ENCODE measurements at places on chromosomes 1 and 21.

- no peak for DNase-seq
These were observed 41.2 kb upstream of the CACNA1E start for GRCh38 chr1:181442181-181442525.

- no peak for DNase-seq
These were observed 51.2 kb downstream of the EXO1 start for GRCh38 chr1:241899210-241899609.

- DNase-seq = peak; percentile 17
These were observed 7.6 kb upstream of the CD1A start for GRCh38 chr1:158246650-158247049.

- DNase-seq = no peak
These were observed 1239.3 kb downstream of the MRPL39 start for GRCh38 chr21:24367936-24368335.

GRCh38 chr1:239806897-239807296, 284.8 kb upstream of the FMN2 start:
- DNase-seq = no peak

DNA sequence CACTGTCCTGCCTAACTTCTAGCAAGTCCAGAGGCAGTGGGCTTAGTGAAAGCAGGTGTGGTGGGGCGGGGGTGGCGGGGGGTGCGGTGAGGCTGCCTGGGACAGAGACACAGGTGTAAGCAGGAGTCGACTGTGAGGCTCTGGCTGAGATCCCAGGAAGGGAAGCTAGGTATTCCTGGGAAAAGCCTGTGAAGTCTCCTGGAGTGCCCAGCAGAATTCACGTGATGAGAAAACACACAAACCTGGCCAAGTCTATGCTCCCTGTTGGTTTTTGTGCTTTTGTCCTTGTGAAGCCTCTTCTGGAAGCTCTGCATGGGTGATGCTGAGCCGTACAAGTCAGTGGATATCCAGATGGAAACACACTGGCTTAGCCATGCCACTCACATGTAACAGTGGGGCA, 5.3 kb downstream of the GALNT2 start:
- no peak for DNase-seq

GRCh38 chr1:145964328-145965118, at the start of the genes ANKRD34A and POLR3GL:
ANKRD34A (minus strand) TSS chr1:145964575; CDS start chr1:145961759, 2,816 bp downstream.
POLR3GL (plus strand) TSS chr1:145964690; CDS start chr1:145974866, 10,176 bp downstream.
- peak; percentile 95 for DNase-seq

GRCh38 chr1:10057343-10057742, 24.6 kb downstream of the UBE4B start:
- DNase-seq = no peak

- DNase-seq = no peak
These were observed 18.9 kb upstream of the NID1 start for GRCh38 chr1:236083650-236084385.

- DNase-seq = peak; percentile 87
These were observed at the start of gene ELOA for GRCh38 chr1:23743287-23744152. ELOA (plus strand) TSS chr1:23743471; CDS start chr1:23743504, 33 bp downstream.

DNA sequence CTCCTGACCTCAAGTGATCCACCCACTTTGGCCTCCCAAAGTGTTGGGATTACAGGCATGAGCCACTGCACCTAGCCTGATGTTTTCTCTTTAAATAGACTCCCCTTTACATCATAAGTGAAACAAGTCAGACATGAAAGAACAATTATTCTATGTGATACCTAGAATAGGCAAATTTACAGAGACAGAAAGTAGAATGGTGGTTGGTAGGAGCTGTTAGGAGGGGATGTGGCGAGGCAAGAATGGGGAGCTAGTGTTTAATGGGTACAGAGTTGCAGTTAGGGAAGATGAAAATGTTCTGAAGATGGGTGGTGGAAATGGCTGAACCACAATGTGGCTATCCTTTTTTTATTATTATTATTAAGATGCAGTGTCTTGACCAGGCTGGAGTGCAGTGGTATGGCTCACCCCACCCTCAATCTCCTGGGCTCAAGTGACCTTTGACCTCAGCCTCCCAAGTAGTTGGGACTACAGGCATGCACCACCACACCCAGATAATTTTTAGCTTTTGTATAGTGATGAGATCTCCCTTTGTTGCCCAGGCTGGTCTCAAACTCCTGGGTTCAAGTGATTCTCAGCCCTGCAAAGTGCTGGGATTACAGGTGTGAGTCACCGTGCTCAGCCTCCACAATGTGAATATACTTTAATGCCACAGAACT, 28.4 kb downstream of the ELF3 start:
- DNase-seq = no peak

- peak; percentile 15 for DNase-seq
These were observed at the start of gene CAMK1G for GRCh38 chr1:209583408-209583807. CAMK1G (plus strand) TSS chr1:209583714; CDS start chr1:209594984, 11,270 bp downstream.

GRCh38 chr1:231949277-231950091, 322.9 kb downstream of the DISC1 start:
- DNase-seq = peak; percentile 43

- DNase-seq = peak; percentile 70
These were observed 104.1 kb downstream of the XCL2 start for GRCh38 chr1:168439456-168440375.

DNA sequence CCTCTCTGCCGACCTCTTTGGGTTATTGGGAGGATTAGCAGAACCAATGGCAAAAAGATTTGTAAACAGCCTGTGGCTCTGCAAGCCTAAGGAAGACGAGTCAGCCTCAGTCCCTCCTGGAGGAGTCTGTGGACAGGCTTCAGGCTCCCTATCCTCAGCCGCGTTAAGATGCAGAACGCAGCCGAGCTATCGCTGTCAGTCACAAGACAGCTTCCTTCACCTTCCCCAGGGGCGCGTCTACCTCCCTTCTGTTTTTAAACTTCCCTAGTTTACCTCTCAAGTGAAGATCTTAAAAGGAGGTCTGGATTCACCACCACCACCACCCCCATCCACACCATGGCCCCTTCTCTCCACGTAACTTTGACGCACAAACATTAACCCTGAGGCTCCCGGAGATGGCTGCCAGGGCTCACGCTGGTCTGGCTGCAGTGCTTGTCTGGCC, 738 bp downstream of the CAMK1G start:
- DNase-seq = no peak

GRCh38 chr1:154410185-154410827, 5.2 kb downstream of the IL6R start:
- DNase-seq = no peak

DNA sequence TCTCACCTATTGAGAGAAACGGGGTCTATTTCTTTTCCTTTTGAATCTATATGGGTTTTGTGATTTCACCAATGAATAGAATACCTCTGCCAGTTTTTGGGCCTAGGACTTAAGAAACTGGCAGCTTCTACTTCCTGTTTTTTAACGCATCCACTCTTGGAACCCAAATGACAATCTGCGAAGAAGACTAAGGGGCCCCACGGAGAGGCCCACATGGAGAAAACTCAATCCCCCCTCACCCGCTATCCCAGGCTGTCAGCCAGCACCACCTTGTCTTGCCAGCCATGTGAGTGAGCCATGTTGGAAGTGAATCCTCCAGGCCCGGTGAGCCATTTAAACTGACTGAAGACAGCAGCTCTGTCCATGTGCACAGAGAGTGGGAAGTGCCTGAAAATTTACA, 3.6 kb upstream of the HENMT1 start:
- no peak for DNase-seq

- DNase-seq = no peak
These were observed 18.5 kb upstream of the C1orf21 start for GRCh38 chr1:184368354-184368753.

DNA sequence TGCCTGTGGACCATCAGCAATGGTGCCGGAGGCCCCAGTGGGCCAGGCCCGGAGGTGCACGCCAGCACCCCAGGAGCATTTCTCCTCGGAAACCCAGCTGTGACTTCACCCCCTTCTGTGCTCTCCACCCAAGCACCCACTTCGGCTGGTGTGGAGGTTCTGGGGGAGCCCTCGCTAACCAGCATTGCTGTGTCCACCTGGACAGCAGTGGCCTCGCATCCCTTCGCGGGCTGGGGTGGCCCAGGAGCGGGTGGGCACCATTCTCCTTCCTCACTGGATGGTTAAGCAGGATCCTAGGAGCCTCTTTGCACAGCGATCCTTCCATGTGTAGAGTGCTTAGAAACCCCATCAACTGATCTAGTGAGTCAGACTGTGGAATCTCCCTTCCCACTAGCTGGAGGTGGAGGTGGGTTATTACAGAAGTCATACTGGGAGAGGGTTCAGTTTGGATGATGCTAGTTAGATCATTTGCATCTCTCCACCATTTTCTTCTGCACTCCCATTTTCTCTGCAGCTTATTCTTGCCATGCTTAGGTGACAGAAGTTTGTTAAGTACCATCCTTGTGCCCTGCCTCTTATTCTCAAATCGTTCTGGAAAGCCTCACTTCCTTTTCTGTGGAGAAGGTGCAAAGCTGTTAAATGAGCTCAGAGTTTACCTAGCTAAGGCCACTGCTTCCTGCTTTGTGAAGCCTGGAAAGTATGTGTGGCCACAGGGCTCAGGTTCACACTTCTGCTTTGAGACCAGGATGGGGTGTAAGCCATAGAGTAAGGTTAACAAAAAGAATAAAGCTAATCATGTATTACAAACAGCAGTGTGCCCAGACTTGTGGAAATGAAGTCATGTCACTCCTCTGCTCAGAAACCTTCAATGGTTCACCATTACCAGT, 32.3 kb downstream of the TBX19 start:
- DNase-seq = no peak

DNA sequence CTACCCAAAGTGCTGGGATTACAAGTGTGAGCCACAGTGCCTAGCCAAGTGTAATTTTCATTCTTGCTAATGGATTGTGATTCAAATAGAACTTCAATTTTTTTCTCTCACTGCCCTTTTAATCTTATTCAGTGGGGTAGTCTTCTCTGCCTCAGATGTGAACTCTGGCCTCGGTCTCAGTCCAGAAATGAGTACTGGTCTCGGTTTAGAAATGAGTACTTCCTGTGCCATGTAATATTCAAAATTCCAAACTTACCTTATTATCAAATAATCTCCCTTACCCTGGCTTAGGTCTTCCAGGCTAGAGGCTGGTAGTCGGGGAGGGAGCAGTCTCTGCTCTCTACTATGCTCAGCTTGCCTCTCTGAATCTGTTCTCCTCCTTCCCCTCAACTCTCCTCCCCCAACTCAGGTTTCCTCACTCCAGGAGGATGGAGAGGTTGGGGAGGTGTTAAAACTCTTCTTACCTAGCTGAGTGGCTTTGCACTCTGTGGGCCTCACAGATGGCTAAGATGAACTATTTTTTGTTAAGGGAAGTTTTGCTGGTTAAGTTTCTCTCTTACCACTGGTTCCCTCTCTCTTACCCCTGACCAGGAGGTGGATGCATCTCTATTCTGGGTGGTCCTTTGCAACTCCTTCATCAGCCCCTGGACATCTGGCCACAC, 4.8 kb upstream of the SLAMF9 start:
- DNase-seq = no peak

- DNase-seq = no peak
These were observed 536.0 kb downstream of the NPHP4 start for GRCh38 chr1:5456090-5456811.

GRCh38 chr1:75672108-75672507, 52.4 kb upstream of the ACADM start:
- DNase-seq = no peak

GRCh38 chr1:83954166-83954823, 44.6 kb downstream of the TTLL7 start:
- no peak for DNase-seq

- no peak for DNase-seq
These were observed 30.6 kb downstream of the POFUT2 start for GRCh38 chr21:45256912-45257672.

DNA sequence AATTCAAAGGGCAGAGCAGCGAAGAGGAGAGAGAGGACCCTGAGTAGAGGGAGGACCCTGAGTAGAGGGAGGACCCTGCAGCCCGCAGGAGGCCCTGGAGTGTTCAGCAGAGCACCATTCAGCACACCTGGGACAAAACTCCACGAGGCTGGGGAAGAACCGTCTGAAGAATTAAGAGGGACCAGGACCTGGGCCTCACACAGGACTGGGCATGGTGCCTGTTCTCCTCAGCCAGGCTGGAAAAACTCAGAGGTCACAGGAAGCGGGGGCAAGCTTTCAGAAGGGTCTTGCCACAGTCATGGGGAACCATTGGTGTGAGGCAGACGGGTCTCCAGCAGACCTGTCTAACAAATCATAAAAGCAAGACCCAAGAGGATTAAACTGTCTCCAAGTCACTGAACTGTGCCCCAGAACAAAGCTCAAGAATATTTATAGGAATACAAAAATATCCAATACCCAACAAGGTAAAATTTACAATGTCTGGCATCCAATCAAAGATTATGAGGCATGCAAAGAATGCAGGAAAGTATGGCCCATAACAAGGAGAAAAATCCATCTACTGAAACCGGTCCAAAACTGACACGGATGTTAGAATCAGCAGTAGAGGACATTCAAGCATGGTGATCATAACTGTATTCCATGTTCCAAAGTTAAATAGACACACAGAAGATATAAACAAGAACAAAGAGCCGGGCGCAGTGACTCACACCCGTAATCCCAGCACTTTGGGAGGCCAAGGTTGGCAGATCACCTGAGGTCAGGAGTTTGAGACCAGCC, 30.6 kb downstream of the MORN1 start:
- DNase-seq = no peak

All from hindlimb muscle (tissue), 1 donor.